ENCODE measurements at places on chromosomes 16 and 17. TPM values are rescaled to one million over a fixed set of nuclear protein-coding genes. Genes with fewer than 3 reads are reported as not detected.

GRCh38 chr16:86248310-86248905 lies 261.9 kb upstream of the FOXF1 start:
- no peak for DNase-seq

- DNase-seq, result no peak
Observed at GRCh38 chr17:79619196-79619595, 8.3 kb upstream of the RBFOX3 start.

DNA sequence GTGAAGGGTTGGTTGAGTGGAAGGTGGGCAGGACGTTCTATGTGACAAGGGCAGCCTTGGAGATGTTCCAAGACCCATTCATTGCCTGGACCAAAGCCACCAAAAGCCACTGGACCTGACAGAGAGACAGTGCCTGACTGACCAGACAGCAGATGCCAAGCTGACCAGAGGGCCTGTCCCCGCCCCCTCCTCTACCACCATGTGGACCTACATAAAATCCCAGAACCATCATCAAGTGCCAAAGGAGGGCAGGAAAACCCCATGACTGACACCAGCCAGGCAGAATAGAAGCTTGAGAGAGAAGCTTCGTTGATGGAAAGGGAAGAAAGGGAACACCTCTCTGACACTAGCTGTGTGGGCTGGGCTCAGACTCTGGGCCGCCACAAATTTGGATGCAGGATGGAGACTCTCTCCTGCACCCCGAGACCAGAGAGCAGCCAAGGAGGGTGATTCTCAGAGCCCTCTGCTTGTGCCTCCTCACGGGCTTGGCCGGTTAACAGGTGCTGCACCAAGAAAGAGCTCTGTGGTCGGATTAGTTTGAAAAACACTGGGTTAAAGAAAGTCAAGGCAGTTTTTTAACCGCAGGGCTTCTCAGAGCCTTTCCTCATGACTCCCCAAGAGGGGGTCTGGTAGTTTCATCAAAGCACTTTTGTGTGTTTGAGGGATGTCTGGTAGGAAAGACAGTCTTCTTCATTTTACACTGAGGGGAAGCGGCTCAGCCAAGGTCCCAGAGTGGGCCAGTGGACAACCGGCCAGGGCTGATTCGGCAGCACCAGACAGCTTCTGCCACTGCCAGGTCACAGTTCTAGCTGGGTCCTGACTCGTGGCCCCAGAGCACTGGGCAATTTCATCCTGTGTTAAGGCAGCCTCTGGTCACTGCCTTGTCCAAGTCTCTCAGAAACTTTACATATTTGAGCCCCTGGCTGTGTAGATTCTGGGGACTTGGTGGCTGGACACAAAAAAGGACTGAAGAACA lies 1.7 kb downstream of the TNFRSF13B start:
- DNase-seq, result no peak

DNA sequence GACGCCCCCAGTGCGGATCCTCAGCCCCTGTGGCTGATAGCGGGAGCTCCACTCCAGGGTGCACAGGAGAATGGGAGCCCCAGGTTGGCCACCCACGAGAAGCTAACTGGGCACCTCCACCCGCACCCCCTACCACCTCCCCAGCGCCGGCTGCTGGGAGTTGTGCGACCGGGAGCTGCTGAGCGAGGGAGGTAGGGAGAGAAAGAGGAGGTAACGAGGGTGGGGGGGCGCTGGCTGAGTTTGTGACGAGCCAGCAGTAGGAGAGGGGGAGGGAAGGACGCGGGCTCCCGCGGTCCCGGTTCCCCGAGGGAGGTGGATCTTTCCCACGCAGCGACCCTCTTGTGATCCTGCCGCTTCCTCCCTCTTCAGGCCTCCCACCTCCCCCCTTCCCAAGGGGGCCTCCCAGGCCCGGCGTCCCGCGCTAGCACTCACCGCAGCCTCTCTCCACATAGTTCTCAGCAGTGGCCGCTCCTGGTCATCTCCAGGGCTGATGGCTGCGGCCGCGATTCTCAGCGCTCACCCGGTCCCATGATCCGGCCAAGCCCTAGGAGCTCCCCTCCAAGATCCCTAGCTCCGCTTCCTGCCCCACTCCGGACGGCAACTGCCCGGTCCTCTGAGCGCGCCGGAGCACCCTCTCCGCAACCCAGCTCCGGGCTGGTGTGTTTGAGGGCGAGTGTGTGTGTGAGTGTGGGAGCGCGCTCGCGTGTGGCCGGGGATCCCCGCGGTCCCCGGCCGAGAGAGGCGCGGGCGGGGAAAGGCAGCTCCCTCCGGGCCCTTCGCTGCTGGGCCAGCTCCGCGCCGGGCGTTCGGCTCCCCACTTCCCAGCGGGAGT lies at the start of gene GRIN2A:
GRIN2A (minus strand) TSS at position 207 of the 832 bp plus-strand sequence. CDS start 2,017 bp downstream, outside the sequence.
- no peak for DNase-seq

DNA sequence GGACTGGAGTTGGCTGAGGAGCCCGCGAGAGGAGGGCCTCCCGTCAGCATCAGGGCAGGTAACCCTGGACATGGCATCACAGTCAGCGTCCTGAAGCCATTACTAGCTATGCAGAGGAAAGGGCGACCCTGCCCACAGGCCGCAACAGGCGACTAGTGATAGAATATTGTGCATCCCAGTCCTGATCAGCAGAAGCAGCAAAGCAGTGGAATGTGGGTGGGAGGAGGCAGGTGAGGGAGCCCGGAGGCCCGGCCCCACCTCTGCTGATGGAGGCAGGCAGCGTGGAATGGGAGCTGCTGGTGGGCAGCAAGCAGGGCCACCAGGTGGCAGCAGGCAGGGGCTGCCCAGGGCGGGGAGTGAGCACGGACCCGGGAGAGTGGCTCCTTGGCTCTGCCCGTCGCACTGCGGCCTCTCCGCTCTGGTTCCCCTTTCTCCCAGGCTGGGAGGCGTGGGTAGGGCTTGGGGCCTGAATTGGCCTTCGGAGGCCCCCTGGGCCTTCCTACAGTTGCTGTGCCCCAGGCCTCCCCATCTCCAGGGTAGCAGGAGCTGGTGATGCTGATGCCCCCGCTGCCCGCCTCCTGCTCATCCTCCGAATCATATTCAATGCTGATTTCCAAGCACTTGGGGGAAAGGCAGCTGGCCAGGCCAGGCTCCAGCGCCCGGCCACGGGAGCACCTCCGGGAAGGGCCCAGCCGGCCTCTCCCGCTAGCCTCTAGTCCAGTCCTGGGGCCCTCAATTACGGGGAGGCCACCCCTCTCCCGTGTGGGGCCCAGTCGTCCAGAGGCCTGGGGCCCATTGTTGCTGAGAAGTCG lies 20.2 kb downstream of the TSPOAP1 start:
- DNase-seq, result no peak

DNA sequence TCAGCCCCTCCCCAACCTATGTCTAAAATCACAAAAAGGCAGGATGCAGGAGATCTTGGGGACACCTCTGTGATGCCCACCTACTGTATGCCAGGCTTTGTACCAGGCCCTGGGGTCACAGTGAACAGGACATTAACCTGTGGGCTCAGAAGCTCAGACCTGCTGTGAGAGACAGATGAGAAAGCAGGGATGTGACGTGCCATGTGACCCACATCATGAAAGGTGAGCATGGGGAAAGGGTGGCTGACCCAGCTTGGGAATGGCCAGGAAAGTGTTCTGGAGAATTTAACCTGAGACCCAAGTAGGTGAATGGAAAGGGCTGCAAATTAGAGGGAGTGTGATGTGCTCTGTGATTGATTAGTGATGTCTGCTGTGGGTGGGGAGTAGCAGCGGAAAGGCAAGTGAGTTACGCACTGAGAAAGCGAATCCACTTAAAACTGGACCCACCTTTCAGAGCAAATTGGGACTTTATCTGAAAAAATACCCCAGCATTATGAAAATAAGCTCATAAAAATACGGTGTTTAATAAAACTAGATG lies 132.2 kb downstream of the IRF8 start:
- DNase-seq, result no peak

The ZNF319 gene
- 8.6 TPM for total RNA-seq
